ENCODE measurements at places on chromosomes 2 and 18.

- DNase-seq: no peak
Measured at GRCh38 chr2:1793868-1794445, 49.6 kb upstream of the PXDN start.

GRCh38 chr2:153405196-153405595, 73.4 kb downstream of the RPRM start:
- no peak for DNase-seq

DNA sequence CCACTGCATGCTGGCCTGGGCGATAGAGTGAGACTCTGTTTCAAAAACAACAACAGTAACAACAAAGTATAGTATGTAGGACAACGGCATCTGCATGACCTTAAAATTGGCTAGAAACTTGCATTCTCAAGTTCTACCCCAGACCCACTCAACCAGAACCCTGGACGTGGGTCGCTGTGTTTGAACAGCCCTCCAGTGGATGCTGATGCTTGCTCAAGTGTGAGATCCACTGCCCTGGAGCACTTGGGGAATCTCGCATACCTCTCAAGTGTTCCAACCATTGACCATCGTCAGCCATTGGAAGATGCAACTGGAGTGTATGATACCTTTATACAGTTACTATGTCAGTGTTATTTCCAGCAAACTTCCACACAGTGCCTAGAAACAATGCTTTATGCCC, 435.9 kb downstream of the DCDC2C start:
- DNase-seq: no peak

- no peak for DNase-seq
Measured at GRCh38 chr18:62778976-62779869, 63.9 kb downstream of the PHLPP1 start.

- DNase-seq: no peak
Measured at GRCh38 chr2:45278365-45279078, 269.3 kb upstream of the SIX2 start.

DNA sequence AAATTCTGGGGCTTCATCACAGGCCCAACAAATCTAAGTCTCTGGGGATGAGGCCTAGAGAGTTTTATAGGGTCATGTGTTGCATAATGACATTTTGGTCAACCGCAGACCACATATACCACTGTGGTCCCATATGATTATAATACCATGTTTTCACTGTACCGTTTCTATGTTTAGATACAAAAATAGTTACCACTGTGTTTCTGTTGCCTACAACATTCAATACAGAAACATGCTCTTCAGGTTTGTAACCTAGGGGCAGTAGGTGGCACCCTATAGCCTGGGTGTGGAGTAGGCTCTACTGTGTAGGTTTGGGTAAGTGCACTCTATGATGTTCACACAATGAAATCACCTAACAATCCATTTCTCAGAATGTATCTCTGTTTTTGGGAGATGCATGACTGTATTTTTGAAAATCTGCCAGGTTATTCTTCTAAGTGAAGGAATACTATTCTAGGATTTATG, 485.2 kb downstream of the PTPRM start:
- DNase-seq: no peak

DNA sequence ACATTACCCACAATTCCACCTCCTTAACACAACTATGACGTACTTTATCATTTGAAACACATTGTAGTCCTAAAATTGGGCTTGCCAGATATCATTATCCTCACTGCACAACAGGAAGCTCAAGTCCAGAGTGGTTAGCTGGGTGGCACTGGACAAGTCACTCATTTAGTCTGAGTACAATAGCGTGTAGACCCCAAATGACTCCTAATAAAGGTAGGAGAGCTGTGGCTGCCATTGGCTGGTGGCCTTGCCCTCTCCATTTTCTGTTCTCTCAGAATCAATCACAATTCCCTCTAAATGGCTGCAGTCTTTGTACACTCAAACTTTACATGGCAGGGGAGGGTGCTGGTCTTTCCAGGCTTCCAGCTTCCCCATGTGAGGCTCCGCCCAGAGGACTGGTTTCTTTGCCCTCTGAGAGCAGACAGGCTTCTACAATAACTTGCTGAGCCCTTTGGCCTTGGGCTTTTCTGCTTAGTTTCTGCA, 11.7 kb downstream of the PSTPIP2 start:
- DNase-seq: no peak

GRCh38 chr18:36411745-36412168, 114.2 kb downstream of the FHOD3 start:
- DNase-seq: no peak

GRCh38 chr18:79442508-79443221, 46.9 kb downstream of the NFATC1 start:
- no peak for DNase-seq

- no peak for DNase-seq
Measured at GRCh38 chr2:9918275-9918674, 33.2 kb upstream of the GRHL1 start.

DNA sequence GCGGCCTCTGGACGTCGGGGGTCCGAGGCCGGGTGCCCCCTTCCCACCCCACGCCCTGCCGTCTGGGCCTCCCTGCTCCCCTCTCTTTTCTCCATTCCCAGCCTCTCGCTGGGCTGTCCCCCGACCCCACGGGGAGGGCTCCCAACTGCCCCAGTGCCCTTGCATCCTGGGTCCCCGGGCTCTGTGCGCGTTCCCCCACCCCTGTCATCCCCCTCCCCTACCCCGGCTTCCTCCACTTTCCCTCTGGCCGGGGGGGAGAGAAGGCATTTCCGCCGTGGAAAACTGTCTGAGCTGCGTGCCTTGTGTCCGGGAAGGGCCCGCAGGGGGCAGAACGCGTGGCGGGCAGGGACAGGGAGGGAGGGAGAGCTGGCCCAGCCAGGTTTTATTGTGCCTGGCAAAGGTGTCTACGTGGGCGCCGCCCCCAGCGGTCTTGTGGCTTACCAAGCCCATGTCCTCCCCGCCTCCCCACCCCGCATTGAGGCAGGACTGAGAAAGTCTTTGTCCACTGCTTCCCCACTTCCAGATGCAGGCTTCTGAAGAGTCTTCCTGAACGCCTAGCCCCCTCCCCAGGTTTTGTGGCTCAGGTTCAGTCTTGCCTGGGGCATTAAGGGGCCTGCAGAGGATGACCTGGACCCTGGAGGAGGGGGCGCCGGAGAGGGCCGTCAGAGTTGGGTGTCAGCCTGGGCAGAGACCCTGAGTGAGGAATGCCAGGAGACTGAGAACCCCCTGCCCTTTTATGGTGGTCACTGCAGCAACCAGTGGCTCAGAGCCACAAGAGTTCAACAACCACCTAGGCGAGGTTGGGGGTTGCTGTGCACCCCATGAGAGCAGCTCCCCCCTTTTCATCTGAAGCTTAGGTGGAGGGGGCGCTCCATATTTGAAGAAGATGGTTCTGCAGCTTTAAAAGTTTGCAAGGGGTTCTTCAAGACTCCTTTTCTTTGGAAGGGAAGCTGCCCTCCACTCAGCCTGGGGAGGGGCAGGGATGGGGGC, 1.3 kb downstream of the ITM2C start:
- no peak for DNase-seq

- no peak for DNase-seq
Measured at GRCh38 chr2:7523481-7524120, 606.4 kb downstream of the RNF144A start.

DNA sequence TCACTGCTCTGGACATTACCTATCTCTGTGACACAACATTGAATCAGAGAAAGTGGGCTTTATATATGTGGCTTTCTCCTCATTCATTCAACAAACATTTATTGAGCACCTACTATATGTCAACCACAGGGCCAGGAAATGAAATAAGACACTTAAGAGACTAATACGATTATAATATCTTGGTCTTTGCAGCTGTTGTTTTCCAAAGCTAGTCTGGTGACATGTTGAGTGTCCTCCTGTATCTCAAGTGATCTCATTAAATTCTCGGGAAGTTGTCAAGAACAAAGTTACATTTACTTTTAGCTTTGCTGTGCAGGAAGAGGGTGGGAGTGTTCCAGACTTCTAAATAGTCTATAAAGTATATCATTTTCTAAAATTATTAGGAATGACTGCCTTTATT, 164.6 kb upstream of the SP5 start:
- DNase-seq: no peak

- no peak for DNase-seq
Measured at GRCh38 chr2:33660416-33661123, 61.5 kb upstream of the FAM98A start.
